ENCODE measurements at places on chromosomes 7 and 10.

- no peak for DNase-seq
These were observed 50.4 kb downstream of the VTI1A start for GRCh38 chr10:112497347-112497950.

DNA sequence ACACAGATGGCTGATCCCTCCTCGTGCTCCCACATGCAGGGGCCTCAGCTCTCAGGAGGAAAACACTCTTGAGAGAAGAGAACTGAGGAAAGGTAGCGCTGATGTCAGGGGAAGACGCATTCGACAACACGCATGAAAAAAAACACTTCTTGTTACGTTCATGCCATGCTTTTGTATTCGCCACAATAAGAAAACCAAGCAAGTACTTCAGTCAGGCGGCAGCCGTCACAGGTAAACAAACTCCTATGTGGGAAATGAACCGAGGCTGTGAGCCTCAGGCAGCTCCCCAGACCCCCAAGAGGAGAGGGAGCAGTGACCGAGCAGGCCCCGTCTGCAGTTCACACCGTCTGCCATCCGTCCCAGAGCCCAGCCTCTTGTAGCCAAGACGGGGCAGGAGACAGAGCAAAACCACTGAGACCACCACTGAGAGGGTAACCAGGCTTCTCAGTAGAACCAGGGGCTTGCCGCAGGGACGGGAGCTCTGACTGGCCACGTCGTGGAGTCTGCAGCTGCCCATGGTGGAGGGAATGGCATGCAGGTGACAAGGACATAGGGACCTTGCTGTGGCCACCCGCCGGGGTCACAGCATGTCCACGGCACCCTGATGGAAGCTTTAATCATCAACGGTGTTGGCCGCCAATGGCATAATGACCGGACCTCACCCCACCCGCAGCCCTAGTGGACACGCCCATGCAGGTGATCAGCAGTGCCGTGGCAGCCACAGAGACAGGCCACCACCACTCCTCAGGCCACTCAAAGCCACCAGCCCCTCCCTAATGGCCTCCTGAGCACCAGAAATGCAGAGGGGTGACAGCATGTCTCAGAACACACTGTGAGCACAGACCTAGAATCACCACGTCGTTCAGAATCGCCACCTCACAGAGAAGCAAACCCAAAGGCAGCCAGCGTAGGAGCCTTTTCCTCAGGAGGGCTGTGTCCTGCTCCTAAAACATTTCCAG, 304.3 kb downstream of the PTPRN2 start:
- DNase-seq: no peak

GRCh38 chr10:44930904-44931620, 19.9 kb downstream of the TMEM72 start:
- no peak for DNase-seq

DNA sequence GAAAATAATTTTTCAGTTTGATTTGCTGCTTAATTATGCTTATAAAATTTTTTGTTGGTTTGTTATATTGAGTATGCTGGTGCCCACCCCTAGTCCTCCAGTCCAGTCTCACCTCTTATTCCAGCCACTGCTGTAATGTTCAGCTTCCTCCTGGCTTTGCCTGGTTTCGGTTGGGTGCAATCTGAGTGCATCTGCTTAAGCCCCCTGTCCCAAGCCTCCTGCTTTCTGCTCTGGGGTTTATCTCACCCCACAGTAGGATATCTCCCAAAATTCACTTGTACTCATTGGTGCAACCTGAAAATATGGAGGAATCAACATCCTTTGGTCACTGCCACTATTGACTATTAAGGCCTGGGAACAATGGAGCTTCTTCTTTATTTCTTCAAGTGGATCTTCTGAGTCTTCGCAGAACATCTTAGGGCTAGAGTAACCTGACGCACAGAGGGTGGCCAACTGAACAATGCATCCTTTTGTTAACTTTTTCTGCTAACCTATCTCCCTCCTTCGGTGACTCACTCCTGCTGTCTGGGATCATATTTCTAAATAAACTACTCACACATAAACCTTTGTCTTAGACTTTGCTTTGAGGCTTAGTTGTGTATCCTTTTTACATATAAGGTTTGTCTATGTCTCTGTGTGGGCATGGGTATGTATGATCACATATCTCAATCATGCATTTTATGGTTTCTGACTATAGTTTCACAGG, 19.1 kb upstream of the SOSTDC1 start:
- DNase-seq: peak; percentile 40

GRCh38 chr10:14971867-14972448, 12.8 kb downstream of the MEIG1 start:
- DNase-seq: no peak

GRCh38 chr7:16396766-16397500, 24.4 kb downstream of the CRPPA start:
- DNase-seq: no peak

DNA sequence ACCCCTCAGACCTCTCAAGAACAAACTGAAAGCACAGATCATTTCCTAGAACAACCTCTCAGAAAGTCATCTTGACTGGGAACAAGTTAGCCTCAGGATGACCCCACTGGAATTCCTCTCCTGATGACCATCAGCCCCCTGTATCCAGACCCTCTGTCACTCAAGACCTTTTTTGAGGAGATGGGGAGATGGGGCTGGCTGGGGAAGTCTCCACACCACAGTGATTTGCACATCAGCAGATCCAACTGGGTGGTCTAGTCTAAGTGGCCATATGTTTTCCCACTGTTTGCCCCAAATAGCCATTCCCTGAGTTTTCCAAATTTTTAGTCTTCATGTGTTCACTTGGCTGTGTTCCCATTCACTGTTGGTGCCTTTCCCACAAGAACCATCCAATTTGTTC, 452.4 kb upstream of the NPVF start:
- DNase-seq: no peak

DNA sequence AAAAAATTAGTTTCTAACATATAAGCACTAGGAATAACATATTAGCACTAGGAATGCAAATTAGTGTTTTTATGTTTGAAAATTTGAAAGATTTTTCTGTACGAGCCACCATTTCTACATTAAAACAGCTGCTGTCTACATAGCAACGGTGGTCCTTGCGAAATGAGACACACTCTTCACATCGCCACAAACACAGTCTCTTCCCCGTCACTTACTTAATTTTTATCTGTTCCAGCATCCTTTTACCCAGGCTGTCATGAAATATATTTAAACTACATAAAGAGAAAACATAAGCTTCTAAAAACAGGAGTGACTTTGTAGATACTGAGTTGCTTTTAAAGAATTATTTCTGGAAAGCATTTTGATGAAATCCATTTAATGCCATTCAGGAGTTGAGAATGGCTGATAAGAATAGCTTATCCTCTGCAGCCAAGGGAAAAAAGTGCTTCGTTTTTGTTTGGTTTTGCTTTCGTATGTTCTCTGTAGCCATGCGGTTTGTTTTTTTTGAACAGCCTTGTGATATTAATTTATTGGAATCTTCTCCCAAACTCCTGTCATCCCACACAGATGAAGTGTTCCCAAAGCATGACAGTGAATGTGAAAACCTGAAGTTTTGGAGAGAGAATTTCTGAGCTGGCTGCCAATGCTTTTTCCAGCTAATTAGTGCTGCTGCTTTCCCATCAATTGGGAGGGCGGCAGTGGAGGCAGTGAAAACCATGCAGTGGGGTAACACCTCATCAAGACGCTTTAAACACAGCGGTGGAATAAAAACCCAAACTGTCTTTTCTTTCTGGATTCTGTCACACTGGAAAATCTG, 603.7 kb upstream of the ADARB2 start:
- DNase-seq: no peak

DNA sequence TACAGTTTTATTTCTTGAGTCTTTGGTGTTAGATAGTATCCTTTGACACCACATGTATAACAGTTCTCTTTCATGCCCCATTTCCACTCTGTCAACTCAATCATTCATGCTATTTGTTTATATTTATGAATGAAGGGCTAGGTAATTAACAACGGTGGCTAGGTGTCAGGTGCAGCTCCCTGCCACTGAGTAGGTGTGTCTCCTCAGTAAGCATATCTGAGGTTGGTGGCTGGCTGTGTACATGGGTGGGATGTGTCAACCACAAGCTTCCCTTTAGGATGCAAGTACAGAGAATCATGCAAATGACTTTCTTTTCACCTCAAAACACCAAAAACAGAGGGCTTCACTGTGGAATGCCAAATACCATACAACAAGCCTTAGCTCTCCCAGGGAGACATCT, 83.4 kb downstream of the ZNF365 start:
- no peak for DNase-seq

GRCh38 chr7:129083525-129083924, 28.6 kb upstream of the TNPO3 start:
- DNase-seq: no peak

- no peak for DNase-seq
These were observed 19.8 kb downstream of the TSPAN14 start for GRCh38 chr10:80473692-80474596.

DNA sequence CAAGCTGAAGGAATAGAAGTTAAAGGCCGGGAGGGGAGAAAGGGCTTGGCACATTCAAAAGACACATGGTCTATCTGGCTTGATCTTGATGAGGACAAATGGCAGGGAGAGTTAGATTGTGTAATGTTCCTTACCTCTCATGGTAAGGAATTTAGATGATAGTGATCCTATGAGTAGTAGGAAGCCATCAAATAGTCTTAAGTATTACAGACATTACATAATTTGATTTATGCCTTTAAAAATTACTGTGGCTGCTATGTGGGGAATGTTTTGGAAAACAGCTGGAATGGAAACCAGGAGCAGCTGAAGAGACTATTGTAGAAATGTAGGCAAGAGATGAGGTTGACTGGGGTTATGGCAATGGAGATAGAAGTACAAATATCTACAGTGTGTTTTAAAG, 351.3 kb upstream of the BMPER start:
- no peak for DNase-seq

GRCh38 chr7:1290679-1291356, 58.1 kb downstream of the UNCX start:
- DNase-seq: no peak

DNA sequence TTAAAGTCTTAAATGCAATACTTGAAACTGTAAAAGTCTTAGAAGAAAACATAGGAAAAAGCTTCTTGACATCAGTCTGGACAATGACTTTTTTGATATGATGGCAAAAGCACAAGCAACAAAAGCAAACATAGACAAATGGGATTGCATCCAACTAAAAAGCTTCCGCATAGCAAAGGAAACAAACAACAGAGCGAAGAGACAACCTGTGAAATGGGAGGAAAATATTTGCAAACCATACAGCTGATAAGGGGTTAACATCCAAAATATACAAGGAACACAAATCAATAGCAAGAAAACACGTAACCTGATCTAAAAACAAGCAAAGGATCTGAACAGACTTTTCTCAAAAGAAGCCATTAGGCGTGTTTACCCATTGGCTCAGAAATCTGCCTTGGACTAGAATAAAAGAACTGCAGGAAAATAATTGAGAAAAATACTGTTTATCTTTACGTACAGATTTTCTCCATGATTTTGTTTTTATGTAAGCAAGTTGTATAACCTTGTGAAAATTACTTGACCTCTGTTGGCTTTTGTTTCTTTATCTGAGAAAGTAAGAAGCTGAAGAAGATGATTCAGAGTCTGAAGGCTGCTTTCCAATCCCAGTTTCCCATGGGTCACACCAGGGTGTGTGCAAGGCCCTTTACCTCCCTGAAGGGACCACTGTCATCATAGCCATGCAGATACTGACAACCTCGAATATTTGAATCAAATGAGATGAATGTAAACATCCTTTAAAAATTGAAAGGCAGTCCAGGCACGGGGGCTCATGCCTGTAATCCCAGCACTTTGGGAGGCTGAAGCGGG, 99.1 kb upstream of the LANCL2 start:
- no peak for DNase-seq

DNA sequence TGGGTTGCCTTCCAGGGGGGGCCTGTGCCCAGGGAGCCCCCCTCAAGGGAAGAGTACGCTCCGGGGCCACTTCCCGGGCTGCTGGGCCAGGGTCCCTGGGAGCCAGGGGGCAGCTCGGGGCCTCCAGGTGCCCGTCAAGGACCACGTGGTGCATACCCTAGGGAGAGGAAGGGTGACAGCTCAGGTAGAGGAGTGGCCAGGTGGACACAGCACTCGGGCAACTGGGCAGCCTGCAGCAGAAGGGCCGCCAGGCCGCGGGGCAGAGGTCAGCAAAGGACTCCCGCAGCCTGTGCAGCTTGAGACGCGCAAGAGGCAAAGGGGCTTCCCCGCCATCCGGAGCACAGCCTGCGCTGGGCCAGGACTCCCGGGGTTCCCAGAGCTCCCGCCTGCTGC, 26.4 kb downstream of the AP5Z1 start:
- DNase-seq: no peak

DNA sequence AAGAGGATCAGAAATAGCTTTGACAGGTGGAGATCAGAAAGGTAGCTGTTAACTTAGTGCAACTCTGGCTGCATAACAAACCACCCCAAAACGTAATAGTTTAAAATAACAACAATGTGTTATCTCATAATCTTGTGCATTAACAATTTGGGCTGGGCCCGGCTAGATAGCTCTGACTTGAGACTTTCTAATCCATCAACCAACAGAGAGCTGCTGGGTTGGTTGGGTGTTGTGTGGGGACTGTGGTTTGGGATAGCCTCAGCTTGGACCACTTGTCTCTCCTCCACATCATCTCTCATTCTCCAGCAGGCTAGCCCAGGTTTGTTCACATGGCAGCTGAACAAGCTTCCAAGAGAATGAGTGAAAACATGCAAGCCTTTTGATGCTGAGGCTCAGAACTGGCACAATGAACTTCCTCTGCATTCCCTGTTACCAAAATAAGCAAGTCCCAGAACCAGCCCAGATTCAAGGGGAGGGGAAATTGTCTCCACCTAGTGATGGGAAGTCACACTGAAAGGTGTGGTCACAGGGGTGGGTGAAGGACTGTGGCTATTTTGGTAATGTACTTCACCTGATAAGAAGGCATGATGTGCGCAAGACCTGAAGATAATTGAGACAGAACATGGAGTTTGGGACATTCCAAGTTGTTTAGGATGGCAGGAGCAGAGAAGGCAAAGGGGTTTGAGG, 20.4 kb upstream of the ASAH2 start:
- DNase-seq: no peak

DNA sequence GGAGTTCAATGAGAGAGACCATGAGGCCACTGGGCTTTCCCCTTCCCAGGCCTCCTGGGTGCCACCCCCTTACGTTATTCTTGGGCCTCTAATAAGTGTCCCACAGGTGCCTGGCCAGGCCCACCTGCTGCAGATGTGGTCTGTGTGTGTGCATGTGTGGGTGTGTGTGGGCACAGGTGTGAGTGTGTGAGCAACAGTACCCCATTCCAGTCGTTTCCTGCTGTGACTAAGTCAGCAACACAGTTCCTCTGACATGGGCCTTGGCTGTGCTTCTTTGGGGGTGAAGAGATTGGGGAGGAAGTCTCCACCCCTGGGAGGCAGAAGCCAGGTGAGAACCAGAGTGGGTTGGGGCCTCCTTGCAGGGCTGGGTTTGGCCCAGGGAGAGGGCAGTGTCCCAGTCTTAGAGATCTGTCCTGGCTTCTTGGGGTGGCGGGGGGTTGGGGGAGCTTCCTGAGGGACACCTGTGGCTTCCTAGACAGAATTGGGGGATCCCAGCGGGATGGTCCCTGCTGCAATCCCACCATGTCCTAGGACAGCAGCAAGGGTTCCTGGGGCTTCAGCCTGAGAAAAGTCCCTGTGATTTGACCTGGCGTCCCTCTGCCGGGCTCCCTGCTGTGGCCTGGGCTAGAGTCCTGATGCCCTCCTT, 4.1 kb upstream of the PILRB start:
- DNase-seq: no peak

GRCh38 chr7:157335236-157335635, 1.6 kb upstream of the DNAJB6 start:
- no peak for DNase-seq

- DNase-seq: no peak
These were observed 62.9 kb upstream of the FAM133B start for GRCh38 chr7:92653136-92653535.

GRCh38 chr7:7639847-7640220, 718 bp upstream of the UMAD1 start:
- no peak for DNase-seq

GRCh38 chr7:11846361-11846955, 14.5 kb upstream of the THSD7A start:
- DNase-seq: no peak

Measured in iPS DF 19.7 (cell line).